ENCODE measurements at places on chromosomes 13 and 19. TPM values are rescaled to one million over a fixed set of nuclear protein-coding genes. Genes with fewer than 3 reads are reported as not detected.
A peak's percentile ranks its signal among the peaks of the same experiment; 100 is the strongest.

DNA sequence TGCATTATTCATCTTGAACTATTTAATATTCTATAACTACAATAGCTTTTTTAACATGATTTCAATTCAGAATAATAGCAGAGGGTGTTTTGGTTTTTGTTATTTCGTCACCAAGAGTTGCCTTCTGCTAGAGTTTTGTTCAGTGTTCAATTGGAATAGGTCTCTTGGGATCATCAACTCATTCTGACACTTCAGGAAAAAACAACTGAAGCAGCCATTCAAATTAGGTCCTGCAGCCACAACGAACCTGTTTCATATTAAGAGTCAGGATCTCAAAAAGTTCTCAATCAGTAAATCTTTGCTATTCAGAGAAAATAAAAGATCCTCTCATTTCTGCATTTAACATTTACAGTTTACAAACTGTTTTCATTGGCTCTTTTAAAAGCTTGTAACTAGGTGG is 2.4 kb upstream of the CHAMP1 start:
- H3K36me3 ChIP-seq: peaks cover 7% of the 10 kb centered on the region
- H3K4me1 ChIP-seq: peaks cover 12% of the 10 kb centered on the region
- H3K27me3 ChIP-seq: no peaks in the 10 kb centered on the region
- no peak overlapping the region for H3K27ac ChIP-seq

GRCh38 chr13:114173745-114174144 is 5.3 kb upstream of the CFAP97D2 start:
- no peak for DNase-seq
- H3K27me3 ChIP-seq: peaks cover 5% of the 10 kb centered on the region

B3GNT3 gene
- total RNA-seq: 0.13 TPM

ZNF8 gene
- total RNA-seq: 18.2 TPM

- no peaks in the 10 kb centered on the region for H3K27me3 ChIP-seq
- no peak for DNase-seq
- H3K4me1 ChIP-seq: peaks cover 5% of the 10 kb centered on the region
- no peak overlapping the region for H3K27ac ChIP-seq
- H3K36me3 ChIP-seq: peaks cover 36% of the 10 kb centered on the region
Observed at GRCh38 chr19:49840736-49841249, 10.2 kb upstream of the PTOV1 start.

GRCh38 chr13:111415765-111416164 is 95.3 kb downstream of the TEX29 start:
- H3K27ac ChIP-seq: no peak overlapping the region
- no peak for DNase-seq
- no peaks in the 10 kb centered on the region for H3K36me3 ChIP-seq
- peaks cover 36% of the 10 kb centered on the region for H3K27me3 ChIP-seq

VSTM2B gene
- total RNA-seq: not detected

PLIN5 gene
- total RNA-seq: 5.7 TPM

- H3K27me3 ChIP-seq: peaks cover 40% of the 10 kb centered on the region
- H3K4me3 ChIP-seq: peak overlapping the region; percentile 39
- no peak overlapping the region for H3K27ac ChIP-seq
- no peaks in the 10 kb centered on the region for H3K36me3 ChIP-seq
- DNase-seq: no peak
- no peaks in the 10 kb centered on the region for H3K4me1 ChIP-seq
Observed at GRCh38 chr19:46639358-46640182, 3.6 kb upstream of the GNG8 start.

SOX1 gene
- 0.51 TPM for total RNA-seq

GRCh38 chr19:48635263-48635965 is 1.8 kb downstream of the DBP start:
- no peak for DNase-seq
- H3K27ac ChIP-seq: peak overlapping the region; percentile 91
- peak overlapping the region; percentile 85 for H3K4me3 ChIP-seq
- H3K36me3 ChIP-seq: no peaks in the 10 kb centered on the region

DNA sequence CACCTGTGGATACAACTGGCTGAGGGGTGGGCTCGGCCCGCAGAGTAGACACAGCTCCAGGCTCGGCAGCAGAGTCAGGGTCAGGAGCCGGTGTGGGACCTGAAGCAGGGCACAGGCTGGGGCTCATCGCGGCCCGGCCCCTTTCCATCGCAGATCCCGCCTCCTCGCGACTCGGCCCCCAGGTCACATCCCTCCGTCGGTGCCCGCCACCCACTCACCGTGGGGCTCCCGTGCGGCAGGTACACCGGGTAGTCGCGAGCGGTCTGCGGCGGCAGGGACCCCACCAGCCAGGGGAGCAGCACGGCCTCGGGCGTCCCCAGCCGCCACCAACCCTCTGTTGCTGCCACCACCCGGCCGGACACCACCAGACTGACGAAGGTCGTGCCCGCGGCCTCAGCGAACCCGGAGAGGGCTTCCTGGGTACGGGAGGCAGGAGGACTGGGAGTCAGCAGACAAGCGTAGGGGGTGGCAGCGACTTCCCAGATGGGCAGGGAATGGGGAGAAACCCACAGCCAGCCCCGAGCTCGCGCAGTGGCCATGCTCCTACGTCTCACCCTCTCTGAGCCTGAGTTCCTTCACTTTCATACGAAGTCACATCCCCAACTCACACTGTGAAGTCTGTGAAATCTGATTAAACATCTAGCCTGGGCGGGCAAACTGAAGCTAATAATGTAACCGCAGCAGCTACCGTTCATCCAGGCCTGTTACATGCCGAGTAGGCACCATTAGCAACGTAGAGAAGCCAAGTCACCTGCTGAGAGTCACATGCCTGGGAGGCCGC is 3.7 kb downstream of the FUZ start:
- H3K27me3 ChIP-seq: no peaks in the 10 kb centered on the region
- H3K27ac ChIP-seq: peak overlapping the region; percentile 84
- peak overlapping the region; percentile 80 for H3K4me3 ChIP-seq
- DNase-seq: peak; percentile 30

DNA sequence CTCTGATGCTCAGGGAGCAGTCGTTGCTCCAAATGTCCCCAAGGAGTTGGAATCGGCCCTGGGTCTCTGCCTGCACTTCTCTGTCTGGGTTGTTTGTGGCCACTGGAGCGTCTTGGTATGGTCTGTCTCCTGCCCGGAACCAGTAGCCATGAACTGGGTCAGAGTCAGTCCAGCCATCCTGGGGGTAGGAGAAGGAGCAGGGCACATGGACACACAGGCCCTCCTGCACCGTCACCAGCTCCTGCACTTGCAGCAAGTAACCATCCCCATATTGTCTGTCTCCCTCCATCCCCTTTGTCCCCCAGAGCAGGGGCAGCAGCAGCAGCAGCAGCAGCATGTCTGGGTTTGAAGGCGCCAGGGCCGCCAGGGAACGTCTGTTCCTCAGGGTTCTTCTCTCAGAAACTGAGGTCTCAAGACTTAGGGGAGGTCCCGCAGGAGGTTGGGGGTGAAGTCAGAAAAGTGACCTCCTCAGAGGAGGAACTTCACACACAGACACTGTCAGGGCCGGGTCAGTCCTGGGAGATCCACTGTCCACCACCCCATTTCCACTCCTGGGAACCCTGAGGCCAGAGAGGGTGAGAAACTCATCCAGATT is at the start of gene SIGLEC8:
TSS of gene SIGLEC8 (minus strand) at position 404 of the 595 bp plus-strand sequence. CDS start at position 337, 67 bp downstream.
- H3K27ac ChIP-seq: no peak within 1 kb of the TSS
- H3K4me1 ChIP-seq: no peaks in the 10 kb centered on the region
- H3K27me3 ChIP-seq: peaks cover 22% of the 10 kb centered on the region
- no peaks in the 10 kb centered on the region for H3K36me3 ChIP-seq
- H3K4me3 ChIP-seq: no peak within 1 kb of the TSS
- DNase-seq: no peak

PCDH20 gene
- 21.2 TPM for total RNA-seq

- H3K4me1 ChIP-seq: peaks cover 2% of the 10 kb centered on the region
- H3K27me3 ChIP-seq: no peaks in the 10 kb centered on the region
- no peak for DNase-seq
- no peak overlapping the region for H3K27ac ChIP-seq
Observed at GRCh38 chr13:44842158-44842557, 147.1 kb downstream of the NUFIP1 start.

DNA sequence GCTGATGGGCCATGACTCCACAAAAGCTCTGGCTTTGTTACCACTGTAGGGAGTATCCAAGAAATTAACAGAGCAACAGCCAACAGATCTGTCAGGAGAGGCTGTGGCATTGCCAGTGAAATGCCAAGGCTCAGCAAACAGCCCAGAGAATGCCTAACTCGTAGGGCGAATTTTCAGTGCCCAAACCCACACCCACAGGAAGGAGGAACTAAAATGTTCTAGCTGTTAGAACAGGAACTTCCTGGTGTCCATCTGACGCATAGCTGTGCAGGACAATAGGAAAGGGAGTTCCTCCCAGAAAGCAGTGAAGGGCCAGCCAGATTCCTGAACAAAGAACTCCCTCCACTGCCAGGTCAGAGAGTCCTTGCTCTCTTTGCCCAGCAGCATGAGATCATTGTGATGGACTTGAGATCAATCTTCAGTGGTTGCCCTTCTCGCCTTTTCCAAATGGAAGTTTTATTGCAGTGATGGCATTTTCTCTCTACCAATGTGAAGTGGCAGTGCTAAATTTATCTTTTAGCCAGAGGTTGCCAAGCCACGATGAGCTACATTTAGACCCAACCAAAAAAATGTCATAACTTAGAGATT is 224.2 kb upstream of the STARD13 start:
- DNase-seq: no peak
- no peak overlapping the region for H3K27ac ChIP-seq
- H3K4me3 ChIP-seq: no peak overlapping the region
